ENCODE measurements at places on chromosomes 11 and 22.

- DNase-seq, result no peak
Measured at GRCh38 chr11:13053255-13053917, 44.3 kb downstream of the RASSF10 start.

GRCh38 chr11:92057849-92058442, 166.7 kb upstream of the FAT3 start:
- DNase-seq, result no peak

DNA sequence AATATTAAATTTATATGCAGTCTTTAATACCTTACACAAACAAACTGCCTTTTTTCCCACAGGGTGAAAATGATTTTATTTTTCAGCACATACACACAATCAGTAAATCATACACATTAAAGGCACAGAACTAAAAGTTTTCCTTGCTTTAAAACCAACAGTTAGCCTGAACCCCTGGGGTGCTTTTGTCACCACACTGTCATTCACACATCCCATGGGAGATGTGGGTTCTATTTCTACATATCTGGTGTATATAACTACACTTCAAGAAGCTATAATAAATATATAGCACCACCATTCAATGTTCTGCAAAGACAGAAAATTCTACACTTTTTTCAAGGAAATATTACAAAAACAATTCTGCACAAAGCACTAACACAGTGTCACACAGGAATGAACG, 197.0 kb downstream of the GUCY1A2 start:
- no peak for DNase-seq

- no peak for DNase-seq
Measured at GRCh38 chr11:84524422-84525051, 1102.6 kb downstream of the DLG2 start.

- no peak for DNase-seq
Measured at GRCh38 chr22:30455075-30455840, 16.6 kb downstream of the SEC14L3 start.

- DNase-seq, result no peak
Measured at GRCh38 chr11:133175103-133175502, 357.2 kb downstream of the OPCML start.

- no peak for DNase-seq
Measured at GRCh38 chr11:98734686-98735085, 286.1 kb upstream of the CNTN5 start.

- DNase-seq, result no peak
Measured at GRCh38 chr11:6834021-6834420, 11.5 kb upstream of the OR10A5 start.

Measured in heart right ventricle (tissue), 16 donors.